ENCODE measurements at places on chromosomes 16 and 17. TPM values are rescaled to one million over a fixed set of nuclear protein-coding genes. Genes with fewer than 3 reads are reported as not detected.

TMIGD1 gene
- not detected for total RNA-seq

- DNase-seq = no peak
Measured at GRCh38 chr17:7111784-7112509, 2.7 kb downstream of the ASGR2 start.

SERPINF2 gene
- 0.16 TPM for total RNA-seq

DNA sequence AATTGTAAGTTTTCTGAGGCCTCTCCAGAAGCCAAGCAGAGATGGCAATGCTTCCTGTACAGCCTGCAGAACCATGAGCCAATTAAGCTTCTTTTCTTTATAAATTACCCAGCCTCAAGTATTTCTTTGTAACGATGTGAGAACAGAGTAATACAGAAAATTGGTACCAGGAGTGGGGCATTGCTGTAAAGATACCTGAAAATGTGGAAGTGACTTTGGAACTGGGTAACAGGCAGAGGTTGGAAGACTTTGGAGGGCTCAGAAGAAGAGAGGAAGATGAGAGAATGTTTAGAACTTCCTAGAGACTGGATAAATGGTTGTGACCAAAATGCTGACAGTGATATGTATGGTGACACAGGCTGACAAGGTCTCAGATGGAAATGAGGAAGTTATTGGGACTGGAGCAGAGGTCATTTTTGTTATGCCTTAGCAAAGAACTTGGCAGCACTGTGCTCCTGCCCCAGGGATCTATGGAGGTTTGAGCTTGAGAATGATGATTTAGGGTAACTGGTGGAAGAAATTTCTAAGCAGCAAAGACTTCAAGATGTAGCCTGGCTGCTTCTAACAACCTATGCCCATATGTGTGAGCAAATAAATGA lies 23.1 kb downstream of the PRDM7 start:
- DNase-seq = no peak

- no peak for DNase-seq
Measured at GRCh38 chr16:82357237-82357636, 187.2 kb upstream of the MPHOSPH6 start.

- DNase-seq = no peak
Measured at GRCh38 chr16:2848933-2849725, 8.8 kb downstream of the PRSS22 start.

GRCh38 chr17:11797803-11798202 lies 199.5 kb downstream of the ZNF18 start:
- DNase-seq = no peak

DNA sequence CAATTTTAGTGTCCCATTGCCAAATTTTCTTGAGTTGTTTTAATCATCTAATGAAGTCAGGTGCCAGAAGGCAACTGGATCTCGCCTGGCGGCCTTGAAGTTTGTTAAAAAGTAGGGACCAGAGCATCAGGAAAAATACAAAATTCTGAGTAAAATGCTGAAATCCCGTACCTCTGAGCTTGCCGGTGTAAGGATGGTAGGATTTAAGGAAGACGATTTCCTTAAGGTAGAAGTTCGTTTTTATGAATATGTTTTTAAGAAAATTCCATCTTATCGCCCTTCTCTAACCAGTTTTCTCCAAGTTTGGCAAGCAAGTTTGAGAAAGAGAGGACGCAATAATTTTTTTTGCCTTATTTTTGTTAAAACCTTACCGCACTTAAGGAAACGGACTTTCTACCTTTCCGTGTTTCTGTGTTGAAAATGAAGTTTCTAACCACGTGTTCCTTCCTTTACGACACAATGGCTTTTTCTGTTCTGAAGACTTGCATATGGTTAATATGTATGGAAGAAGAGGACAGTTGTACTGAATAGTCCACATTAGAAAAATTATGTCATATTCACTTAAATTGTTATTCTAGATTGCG lies 748 bp downstream of the ATF7IP2 start:
- no peak for DNase-seq

DNA sequence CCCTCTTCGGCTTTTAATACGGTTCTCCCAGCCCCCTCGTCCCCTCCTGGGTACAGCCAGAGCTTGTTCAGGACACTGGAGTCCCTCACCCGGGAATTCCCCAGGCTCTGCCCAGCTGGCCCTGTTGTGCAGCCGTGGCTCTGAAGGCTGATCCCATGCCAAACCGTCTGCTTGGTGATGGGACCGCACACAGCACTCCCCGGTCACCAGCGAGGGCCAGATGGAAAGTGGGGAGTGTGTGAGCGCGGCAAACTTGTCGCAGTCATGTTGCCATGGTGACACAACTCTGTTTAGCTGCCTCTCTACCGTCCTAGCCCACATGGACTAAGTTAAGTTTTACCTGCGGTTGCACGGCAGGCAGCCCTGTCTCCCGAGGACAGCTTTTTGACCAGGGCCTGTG lies 107.9 kb downstream of the RAP1GAP2 start:
- no peak for DNase-seq

GRCh38 chr16:69199382-69199781 lies 12.4 kb downstream of the SNTB2 start:
- DNase-seq = no peak

DNA sequence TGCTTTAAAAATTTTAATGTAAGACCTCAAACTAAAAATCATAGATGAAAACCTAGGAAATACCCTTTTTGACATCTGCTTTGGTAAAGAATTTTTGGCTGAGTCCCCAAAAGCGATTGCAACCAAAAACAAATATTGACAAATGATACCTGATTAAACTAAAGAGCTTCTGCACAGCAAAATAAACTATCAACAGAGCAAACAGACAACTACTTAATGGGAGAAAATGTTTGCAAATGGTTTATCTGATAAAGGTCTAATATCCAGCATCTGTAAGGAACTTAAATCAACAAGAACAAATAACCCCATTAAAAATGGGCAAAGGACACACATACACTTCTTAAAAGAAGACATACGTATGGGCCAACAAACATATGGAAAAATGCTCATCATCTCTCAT lies 242.5 kb downstream of the BCAS3 start:
- no peak for DNase-seq

GRCh38 chr17:59669411-59669810 lies 37.8 kb downstream of the PTRH2 start:
- no peak for DNase-seq

- no peak for DNase-seq
Measured at GRCh38 chr17:1159431-1160180, 20.2 kb downstream of the ABR start.

GRCh38 chr17:21538615-21539014 lies 153.7 kb upstream of the KCNJ18 start:
- DNase-seq = no peak

- no peak for DNase-seq
Measured at GRCh38 chr16:62709794-62710193, 673.6 kb upstream of the CDH8 start.

- no peak for DNase-seq
Measured at GRCh38 chr17:36778448-36778847, 158.8 kb upstream of the LHX1 start.

- peak; percentile 85 for DNase-seq
Measured at GRCh38 chr17:29291163-29291752, 2.7 kb downstream of the NUFIP2 start.

DNA sequence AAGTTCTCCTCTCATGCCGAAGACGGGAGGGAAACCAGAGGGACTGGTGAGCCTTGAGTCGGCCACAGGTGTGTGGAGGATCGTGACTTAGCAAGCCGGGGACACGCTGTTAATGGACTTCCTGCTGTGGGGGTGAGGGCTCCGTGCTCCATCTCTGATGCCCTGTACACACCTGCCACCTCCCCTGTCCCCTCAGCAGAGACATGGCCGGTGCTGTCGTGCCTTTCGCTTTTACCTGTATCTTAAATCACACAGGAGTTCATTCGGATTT lies 75.9 kb upstream of the ZNF750 start:
- DNase-seq = no peak

DNA sequence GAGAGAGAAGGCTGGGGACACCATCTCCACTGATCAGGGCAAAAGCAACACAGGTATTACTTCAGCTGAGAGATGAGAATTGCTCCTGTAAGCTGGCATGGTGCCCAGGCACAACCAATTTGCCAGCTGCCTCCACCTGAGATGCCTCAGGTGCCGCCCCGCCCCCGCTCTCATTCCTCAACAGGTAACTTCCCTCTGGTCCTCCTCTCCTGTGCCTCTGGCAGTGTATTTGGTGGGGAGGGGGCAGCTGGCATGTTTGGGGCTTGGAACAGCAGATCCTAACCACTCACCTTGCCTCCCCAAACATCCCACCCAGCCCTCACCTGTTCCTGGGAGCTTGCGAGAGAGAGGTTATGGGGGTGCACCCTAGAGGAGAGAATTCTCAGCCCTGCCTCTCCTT lies 2.9 kb upstream of the SRCIN1 start:
- no peak for DNase-seq

DNA sequence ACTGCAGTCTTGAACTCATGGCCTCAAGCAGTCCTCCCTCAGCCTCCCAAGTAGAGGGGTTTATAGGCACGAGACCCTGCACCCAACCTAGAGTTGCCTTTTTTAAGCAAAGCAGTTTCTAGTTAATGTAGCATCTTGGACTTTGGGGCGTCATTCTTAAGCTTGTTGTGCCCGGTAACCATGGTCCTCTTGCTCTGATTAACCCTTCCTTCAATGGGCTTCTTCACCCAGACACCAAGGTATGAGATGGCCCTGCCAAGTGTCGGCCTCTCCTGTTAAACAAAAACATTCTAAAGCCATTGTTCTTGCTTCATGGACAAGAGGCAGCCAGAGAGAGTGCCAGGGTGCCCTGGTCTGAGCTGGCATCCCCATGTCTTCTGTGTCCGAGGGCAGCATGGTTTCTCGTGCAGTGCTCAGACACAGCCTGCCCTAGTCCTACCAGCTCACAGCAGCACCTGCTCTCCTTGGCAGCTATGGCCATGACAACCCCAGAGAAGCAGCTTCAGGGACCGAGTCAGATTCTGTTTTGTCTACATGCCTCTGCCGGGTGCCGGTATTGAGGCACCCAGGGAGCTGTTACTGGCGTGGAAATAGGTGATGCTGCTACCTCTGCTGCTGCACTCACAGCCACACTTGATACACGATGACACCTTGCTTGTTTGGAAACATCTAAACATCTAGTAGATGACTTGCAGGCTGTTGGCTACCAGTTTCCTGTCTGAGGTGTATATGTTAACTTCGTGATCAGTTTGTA lies 3.3 kb downstream of the RPL13 start:
- DNase-seq = peak; percentile 59

SPNS2 gene
- 0.17 TPM for total RNA-seq

DNA sequence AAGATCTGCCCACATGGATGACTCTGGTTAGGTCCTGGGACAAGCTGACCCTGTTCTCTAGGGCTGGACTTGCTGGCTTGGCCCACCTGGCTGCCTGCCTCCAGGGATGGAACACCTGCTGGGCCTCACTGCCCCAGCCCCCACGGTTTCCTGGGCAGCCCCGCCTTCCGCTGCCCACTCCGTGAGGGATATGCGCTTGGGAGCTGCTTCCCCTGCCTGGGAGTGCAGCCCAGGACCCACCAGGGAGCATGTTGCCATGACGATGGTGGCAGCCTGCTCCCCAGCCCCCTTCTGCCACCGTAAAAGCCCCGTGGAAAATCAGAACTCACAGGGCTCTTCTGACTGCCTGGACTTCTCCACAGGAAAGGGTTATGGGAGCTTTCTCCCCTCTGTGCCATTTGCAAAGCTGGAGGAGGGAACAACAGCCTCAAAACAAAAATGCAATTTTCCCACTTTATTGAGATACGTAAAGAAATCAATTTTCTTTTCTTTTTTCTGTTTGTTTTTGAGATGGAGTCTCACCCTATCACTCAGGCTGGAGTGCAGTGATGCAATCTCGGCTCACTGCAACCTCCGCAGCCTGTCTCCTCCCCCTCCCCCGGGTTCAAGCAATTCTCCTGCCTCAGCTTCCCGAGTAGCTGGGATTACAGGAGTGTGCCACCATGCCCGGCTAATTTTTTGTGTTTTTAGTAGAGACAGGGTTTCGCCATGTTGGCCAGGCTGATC lies 18.0 kb upstream of the GAS7 start:
- DNase-seq = no peak

DNA sequence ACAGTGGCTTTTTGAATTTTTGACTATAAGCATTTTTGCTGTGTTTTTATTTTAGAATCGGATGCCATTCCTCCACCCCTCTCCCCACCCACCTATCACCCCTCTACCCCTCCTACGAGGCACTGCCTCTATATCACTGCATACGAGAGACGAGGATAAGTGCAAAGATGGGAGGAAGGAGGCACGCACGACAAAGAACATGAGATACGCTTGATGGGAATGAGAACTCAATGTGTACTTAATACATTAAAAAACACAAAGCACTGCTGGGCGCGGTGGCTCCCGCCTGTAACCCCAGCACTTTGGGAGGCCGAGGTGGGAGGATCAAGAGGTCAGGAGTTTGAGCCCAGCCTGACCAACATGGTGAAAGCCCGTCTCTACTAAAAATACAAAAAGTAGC lies 8.8 kb upstream of the USP43 start:
- DNase-seq = no peak

- DNase-seq = no peak
Measured at GRCh38 chr17:2517539-2517938, 5.9 kb upstream of the METTL16 start.

GRCh38 chr16:17354141-17354601 lies 116.6 kb downstream of the XYLT1 start:
- DNase-seq = no peak

GRCh38 chr17:80035937-80036714 lies at the start of gene CCDC40:
Gene CCDC40 (plus strand): TSS chr17:80036642. CDS start chr17:80036663, 21 bp downstream.
- DNase-seq = peak; percentile 95

CCR7 gene
- 220 TPM for total RNA-seq

DNA sequence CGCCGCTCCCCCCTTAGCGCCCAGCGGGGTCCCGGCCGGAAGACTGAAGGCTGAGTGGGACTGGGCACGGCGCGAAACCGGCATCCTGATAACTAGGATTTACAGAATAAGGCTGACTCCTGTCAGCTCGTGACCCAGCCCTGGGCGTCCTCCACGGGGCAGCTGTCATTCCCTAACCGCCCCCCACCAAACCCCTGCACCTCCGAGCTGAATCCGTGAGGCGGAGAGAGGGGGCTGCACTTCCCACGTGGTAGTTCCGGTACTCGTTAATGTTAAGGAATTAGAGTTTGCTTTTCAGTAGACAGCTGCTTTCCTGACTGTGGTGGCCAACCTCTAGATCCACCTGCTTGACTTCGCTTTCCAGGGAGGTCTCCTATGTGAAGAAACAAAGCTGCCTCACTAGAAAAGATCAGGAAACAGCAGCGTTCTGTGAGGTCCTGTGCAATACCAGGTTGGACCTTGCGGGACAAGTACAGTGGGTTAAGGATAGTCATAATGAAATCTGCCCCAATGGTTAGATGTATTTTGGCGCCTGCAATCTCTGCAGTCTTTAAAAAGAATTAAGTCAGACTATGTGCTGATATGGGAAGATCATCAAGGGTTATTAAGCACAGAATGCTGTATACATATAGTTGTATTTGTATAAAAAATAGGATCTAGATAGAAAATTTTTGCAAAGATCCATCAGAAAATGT lies 1.1 kb upstream of the WBP2 start:
- DNase-seq = no peak
